ENCODE measurements at places on chromosomes 16 and 17.

DNA sequence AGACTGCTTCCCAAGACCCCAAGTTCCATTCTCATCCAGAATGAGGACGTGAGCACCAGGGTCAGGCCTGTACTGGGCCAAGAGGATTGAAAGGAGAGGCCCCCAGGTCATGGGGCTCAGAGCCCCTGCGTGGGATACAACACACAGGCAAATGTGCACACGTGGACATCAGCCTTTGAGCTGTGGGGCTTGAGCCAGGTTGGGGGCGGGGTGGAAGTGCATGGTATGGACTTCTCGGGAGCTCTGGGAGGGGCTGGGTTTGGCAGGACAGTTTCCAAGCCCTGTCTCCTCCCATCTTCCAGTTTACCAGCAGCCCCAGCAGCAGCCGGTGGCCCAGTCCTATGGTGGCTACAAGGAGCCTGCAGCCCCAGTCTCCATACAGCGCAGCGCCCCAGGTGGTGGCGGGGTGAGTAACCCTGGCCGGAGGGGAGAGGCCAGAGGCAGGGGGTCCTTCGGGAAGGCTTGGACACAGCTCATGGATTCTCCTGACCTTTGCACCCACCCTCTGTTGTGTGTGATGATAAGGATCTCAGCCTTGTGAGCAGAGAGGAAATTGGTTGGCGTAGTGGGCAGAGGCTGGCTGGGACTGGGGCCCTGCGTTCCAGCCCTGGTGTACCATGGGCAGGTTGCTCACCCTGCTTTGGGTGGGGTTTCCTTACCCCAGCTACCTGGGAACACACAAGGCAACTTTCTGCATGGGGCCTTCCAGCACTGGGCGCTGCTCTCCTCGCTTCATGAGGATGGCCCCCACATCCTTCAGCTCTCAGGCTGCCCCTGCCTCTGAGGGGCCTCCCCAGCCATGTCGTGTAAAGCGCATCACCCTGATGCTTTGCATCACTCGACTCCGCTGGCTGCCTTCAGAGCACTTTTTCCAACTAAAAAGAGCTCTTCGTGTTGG, 10.4 kb upstream of the LASP1NB start:
- DNase-seq = no peak

DNA sequence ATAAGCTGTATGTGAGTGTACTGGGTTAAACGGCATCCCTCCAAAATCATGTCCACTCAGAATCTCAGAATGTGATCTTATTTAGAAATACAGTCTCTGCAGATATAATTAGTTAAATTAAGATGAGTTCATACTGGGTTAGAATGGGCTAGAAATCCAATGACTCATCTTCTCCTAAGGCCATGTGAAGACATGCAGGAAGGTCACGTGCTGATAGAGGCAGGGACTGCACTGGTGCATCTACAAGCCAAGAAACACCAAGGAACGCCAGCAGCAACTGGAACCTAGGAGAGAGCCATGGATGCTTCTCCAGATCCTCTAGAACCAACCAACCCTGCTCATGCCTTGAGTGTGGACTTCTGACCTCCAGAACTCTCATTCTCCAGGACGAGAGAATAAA, 241.0 kb downstream of the XYLT1 start:
- no peak for DNase-seq

DNA sequence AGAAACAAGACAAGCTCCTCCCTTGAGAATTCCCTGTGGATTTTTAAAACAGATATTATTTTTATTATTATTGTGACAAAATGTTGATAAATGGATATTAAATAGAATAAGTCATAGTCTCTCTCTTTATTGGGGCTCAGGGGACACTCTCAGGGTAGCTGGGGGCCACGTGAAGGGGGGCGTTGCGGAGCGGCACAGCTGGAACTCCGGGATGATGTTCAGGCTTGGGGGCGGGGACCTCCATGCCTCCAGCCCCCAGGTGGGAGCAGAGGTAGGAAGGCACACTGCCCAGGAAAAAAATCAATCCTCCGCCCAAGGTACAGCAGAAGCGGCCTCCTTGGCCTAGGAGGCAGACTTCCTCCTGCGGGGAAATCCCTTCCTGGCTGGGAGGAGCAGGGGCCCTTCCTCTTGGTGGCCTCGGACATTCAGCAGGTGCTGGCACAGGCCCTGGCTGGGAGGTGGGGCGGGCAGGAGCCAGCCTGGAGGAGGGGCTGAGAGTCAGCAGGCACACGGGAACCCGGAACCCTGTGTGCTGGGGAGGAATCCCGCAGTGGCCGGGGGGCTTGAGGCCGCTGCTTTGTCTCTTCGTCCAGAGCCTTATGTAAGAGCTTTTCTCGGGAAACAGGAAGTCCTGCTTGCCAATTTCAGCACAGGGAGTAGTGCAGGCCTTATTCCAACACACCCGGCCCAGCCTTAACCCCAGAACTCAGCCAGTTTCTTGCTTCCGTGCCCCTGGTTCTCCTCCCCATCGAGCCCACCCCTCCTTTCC, 591 bp upstream of the TNFSF13 start:
- no peak for DNase-seq

- DNase-seq = peak; percentile 16
These were observed 5.1 kb downstream of the PHF12 start for GRCh38 chr17:28946239-28946638.

- DNase-seq = no peak
These were observed 94.3 kb downstream of the TBC1D16 start for GRCh38 chr17:79941088-79942010.

- no peak for DNase-seq
These were observed 90.5 kb downstream of the ADAMTS18 start for GRCh38 chr16:77344341-77344740.

- no peak for DNase-seq
These were observed at the start of gene CENPX for GRCh38 chr17:82022310-82022980. CENPX (minus strand) TSS chr17:82022878; CDS start chr17:82022861, 17 bp downstream.

Data from CD4-positive, alpha-beta T cell treated with Interleukin-2 at 100 ng/mL for 4 hours (primary cell).